ENCODE measurements at places on chromosomes 2 and 18. TPM values are rescaled to one million over a fixed set of nuclear protein-coding genes. Genes with fewer than 3 reads are reported as not detected.

- H3K27me3 ChIP-seq, result no peaks in the 10 kb centered on the region
- no peaks in the 10 kb centered on the region for H3K36me3 ChIP-seq
- peaks cover 20% of the 10 kb centered on the region for H3K4me1 ChIP-seq
- DNase-seq, result no peak
- no peak overlapping the region for H3K4me3 ChIP-seq
- H3K27ac ChIP-seq, result no peak overlapping the region
Measured at GRCh38 chr2:181308766-181309515, 148.2 kb upstream of the ITGA4 start.

DNA sequence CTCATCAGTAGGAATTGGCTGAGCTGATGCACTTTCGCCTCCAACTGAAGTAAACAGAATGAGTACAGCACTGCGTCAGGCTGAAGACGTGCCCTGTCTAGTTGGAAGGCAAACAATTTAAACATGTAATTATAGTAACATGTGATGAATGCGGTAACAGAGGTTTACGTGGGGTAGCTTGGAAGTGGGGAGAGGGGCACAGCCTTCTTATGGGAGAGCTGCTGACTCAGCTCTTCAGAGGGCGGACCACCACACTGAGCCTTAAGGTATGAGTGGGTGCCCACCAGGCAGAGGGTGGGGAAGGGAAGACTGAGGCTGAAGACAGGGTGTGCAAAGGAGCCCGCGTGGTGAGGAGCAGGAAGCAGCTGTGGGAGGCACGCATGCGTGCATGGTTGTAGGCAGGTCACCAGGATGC lies 6.2 kb upstream of the EHD3 start:
- no peaks in the 10 kb centered on the region for H3K36me3 ChIP-seq
- H3K27ac ChIP-seq, result no peak overlapping the region
- no peaks in the 10 kb centered on the region for H3K27me3 ChIP-seq
- peaks cover under 1% of the 10 kb centered on the region for H3K4me1 ChIP-seq

DNA sequence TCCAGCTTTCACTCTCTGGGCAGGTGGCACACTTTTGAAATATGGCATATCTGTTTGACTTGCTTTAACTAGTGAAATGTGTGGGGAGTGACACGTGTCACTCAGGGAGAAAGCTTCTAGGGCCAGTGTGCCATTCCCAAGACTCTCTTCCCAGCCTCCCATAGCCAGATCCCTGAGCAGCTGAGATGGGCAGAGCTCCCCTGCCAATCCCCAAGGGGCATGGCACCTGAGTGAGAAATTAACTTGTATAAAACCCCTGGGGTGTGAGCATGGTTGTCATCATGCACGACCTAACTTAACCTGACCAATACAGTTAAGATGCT lies 39.0 kb upstream of the MARCO start:
- no peaks in the 10 kb centered on the region for H3K4me1 ChIP-seq
- no peak overlapping the region for H3K27ac ChIP-seq
- no peak overlapping the region for H3K4me3 ChIP-seq
- H3K36me3 ChIP-seq, result no peaks in the 10 kb centered on the region
- DNase-seq, result no peak

DNA sequence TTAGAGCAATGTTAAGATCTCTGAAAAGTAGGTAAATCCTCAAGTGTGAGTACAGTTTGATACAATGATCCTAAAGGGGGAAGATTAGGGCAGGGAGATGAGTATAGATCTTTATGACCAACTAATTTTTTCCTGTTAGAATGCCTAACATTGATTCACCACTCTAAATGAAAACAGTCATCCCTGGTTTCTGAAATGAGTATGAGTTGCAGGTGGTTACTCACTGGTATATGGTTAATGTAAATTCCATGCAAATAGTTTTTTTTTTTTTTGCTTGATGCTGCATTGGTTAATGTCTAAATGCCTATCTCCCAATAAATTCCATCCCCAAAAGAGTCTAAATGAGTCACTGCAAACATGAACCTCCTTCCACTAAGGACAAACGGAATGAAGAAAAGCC lies 55.0 kb upstream of the SERPINB2 start:
- no peak overlapping the region for H3K4me3 ChIP-seq
- DNase-seq, result no peak
- H3K4me1 ChIP-seq, result peaks cover 5% of the 10 kb centered on the region

DNA sequence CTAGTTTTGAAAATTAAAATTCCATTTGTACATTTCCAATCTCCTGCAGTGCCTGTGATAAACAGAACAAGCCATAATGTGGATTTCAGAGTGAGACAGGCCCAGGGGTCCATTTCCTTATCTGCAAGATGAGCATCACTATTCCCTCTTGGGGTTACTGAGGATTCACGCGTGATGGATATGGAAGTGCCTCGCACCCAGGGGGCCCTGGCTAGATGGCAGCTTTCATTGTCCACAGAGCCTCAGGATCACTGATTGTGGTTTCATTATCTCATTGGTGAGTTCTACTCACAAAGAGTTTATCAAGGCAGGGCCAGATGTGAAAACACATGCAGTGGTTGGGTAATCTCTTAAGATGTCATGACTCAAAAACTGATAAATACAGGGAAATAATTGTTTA lies 11.6 kb downstream of the CNGA3 start:
- no peaks in the 10 kb centered on the region for H3K4me1 ChIP-seq
- no peak overlapping the region for H3K4me3 ChIP-seq
- no peaks in the 10 kb centered on the region for H3K27me3 ChIP-seq
- DNase-seq, result no peak
- H3K36me3 ChIP-seq, result no peaks in the 10 kb centered on the region
- H3K27ac ChIP-seq, result no peak overlapping the region

GRCh38 chr2:128474036-128474955 lies 155.6 kb upstream of the HS6ST1 start:
- no peak overlapping the region for H3K27ac ChIP-seq
- no peak overlapping the region for H3K4me3 ChIP-seq
- no peaks in the 10 kb centered on the region for H3K36me3 ChIP-seq
- no peak for DNase-seq
- no peaks in the 10 kb centered on the region for H3K4me1 ChIP-seq
- no peaks in the 10 kb centered on the region for H3K27me3 ChIP-seq

GRCh38 chr2:66233981-66234380 lies 200.9 kb upstream of the MEIS1 start:
- no peak for DNase-seq
- H3K4me1 ChIP-seq, result no peaks in the 10 kb centered on the region
- no peak overlapping the region for H3K4me3 ChIP-seq
- H3K27me3 ChIP-seq, result no peaks in the 10 kb centered on the region

DNA sequence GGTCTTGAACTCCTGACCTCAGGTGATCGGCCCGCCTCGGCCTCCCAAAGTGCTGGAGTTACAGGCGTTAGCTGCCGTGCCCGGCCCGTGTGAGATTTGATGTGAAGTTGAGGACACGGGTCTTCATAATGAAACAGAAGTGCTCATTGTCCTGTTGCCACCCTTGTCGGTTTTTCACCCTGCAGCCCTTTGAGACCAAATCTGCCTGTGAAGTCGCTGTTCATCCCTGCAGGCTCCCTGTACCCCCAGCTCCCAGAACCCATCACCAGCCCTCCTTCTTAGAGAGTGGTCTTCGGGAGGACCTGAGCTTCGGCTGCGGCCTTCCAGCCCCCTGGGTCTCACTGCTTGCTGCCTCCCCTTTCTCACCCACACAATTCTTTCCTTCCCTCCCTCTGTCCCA lies 325.2 kb downstream of the GBX2 start:
- H3K36me3 ChIP-seq, result no peaks in the 10 kb centered on the region
- no peak overlapping the region for H3K4me3 ChIP-seq
- H3K4me1 ChIP-seq, result no peaks in the 10 kb centered on the region
- H3K27me3 ChIP-seq, result no peaks in the 10 kb centered on the region
- H3K27ac ChIP-seq, result no peak overlapping the region

- no peak overlapping the region for H3K4me3 ChIP-seq
- H3K36me3 ChIP-seq, result no peaks in the 10 kb centered on the region
- DNase-seq, result no peak
- H3K27me3 ChIP-seq, result no peaks in the 10 kb centered on the region
- H3K27ac ChIP-seq, result no peak overlapping the region
Measured at GRCh38 chr2:188076149-188077056, 215.3 kb upstream of the GULP1 start.

SULT1C2 gene
- total RNA-seq, result 0.69 TPM

MARCHF4 gene
- 1.2 TPM for total RNA-seq

LOXL3 gene
- total RNA-seq, result 12.2 TPM

COLEC12 gene
- 4.0 TPM for total RNA-seq

All from GM23338 (cell line).